GM03348 (cell line): ENCODE measurements at places on chromosomes 12 and 14.
A peak's percentile ranks its signal among the peaks of the same experiment; 100 is the strongest.

DNA sequence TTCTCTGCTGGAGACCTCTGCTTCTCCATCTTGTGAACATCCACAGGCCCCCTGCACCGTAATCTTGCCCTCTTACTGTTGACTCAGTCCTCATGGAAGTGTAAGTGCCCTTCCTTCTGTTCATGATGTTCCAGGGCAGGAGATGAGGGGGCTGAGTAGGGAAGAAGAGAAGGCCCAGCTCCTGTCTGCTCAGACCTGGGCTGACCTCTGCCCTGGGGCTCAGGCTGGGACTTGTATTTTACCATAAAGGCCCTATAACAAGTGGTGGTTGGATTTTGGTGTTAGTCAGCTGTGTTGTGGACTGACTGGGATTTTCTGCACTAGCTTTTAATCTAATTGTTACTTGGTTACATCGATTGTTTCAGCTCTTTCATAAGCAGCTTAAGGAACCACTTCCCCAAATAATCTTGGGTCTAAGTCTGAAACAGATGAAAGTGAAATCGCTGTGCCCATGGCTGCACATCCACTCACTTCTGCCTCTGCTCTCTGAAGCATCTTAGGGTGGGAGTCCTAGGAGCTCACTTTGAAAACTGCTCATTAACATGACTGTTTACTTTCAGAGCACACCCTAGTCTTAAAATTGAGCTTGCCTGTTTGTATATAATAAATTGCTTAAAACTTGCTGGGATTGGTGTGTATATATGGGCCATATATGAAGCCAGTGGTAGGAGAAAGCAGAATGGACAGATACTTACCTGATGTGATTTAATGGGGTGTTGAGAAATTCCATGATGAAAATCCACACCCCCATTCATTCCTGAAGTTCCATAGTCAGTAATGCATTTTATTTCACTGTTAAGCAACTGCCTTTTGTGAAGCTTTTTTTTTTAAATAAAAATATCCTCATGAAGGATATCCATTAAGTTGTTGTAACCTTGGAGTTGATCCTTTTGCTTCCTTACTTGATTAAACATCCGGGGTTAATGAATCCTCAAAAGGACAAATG lies 17.7 kb downstream of the C12orf71 start:
- peak; percentile 36 for DNase-seq

DNA sequence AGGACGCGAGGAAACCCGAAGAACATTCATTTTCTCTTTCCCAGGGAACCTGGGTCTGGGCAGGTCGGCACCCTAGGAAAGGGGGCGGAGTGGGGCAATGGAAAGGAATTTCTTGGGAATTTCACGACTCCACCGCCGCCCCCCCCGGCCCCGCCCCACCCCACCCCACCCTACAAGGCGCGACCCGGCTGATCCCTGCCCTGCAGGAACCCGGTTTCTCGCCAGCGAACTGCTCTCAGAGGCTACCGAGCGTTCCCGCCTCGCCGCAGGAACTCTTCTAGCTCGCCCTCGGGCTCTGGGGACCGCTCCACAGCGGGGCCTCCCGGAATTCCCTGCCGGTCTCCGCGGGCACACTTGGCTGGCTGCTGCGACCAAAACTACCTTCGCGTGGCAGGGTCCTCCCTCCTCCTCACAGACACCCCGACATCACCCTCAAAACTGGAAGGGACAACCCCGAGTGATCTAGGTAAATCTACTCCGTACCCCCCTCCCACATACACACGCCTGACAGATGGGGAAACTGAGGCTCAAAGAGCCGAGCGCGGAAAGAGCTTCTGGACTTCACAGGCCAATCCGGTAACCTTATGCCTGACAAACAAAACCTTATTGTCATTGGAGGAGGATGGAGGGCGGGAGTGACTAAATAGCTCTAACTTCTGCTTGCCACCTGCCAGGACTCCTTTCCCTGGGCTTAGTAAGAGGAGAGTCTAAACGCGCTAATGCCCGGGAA lies 785 bp upstream of the ACTN1 start:
- peak; percentile 82 for DNase-seq

GRCh38 chr14:103279142-103280025 lies 54.7 kb upstream of the EIF5 start:
- no peak for DNase-seq

- peak; percentile 36 for DNase-seq
These were observed 2.6 kb downstream of the MLXIP start for GRCh38 chr12:122081083-122081696.

DNA sequence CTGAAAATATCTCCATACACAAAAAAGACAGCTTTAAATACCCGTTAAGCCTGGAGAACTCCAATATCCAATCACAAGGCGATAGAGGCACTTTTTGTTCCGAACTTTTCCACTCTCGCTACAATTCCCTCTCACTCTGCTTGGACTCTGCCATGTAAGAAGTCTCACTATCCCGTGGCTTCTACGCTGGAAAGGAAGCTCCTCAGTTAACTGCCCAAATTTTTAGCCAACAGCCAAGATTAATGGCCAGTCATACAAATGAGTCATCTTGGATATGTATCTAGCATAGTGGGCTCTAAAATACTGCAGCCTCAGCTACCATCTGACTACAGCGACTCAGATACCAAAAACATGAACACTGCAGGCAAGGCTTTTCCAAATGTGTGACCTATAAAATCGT lies 45.5 kb upstream of the RERGL start:
- peak; percentile 37 for DNase-seq

- peak; percentile 91 for DNase-seq
These were observed 10.6 kb downstream of the DDX54 start for GRCh38 chr12:113174461-113175384.

DNA sequence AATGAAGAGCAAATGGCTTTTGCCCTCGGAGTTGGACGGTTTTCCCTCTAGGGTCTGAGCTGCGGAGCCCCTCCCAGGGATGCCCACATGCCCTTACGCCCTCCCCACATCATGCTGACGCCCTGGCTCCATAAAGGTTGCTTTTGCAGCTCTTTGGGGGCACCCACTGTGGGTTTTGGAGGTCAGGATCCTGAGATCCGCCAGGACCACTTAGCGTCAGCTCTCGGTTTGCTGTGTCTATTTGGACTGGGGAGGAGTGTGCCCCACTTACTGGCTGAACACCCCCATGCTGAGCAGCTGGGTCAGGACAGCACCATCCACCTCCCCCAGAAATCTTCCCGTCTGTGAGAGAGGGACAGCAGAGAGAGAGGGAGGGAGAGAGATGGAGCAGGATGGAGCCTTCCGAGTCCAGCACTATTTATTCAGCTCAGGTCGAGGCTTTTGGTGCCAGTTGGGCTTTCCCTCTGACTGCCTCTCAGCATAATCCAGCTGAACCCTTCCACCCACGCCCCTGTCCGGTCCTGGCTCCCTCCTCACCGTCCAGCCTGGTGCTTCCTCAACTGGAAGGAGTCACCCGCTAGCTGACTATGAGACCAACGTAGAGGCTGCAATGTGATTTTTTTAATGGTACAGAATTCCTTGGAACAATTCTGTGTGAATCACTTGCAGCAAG lies 18.9 kb upstream of the LRTM2 start:
- DNase-seq: no peak

GRCh38 chr12:57465747-57466505 lies 6.3 kb downstream of the GLI1 start:
- DNase-seq: no peak

GRCh38 chr12:27969624-27970400 lies 2.7 kb downstream of the PTHLH start:
- peak; percentile 59 for DNase-seq

GRCh38 chr14:89814126-89814525 lies 140.4 kb downstream of the EFCAB11 start:
- no peak for DNase-seq
